Pulmonary artery endothelial cell (primary cell): ENCODE measurements at places on chromosomes 6 and 20. TPM values are rescaled to one million over a fixed set of nuclear protein-coding genes. Genes with fewer than 3 reads are reported as not detected.
A peak's percentile ranks its signal among the peaks of the same experiment; 100 is the strongest.

Gene HEY2
- 0.46 and 2.8 TPM in 2 replicates for total RNA-seq

Gene RAD21L1
- total RNA-seq: 0.14 and 0.26 TPM in 2 replicates

Gene TRIM40
- not detected in 2 replicates for total RNA-seq

Gene CTAGE9
- not detected in 2 replicates for total RNA-seq

GRCh38 chr6:130148181-130148580, 74.6 kb downstream of the SAMD3 start:
- no peak for DNase-seq

DNA sequence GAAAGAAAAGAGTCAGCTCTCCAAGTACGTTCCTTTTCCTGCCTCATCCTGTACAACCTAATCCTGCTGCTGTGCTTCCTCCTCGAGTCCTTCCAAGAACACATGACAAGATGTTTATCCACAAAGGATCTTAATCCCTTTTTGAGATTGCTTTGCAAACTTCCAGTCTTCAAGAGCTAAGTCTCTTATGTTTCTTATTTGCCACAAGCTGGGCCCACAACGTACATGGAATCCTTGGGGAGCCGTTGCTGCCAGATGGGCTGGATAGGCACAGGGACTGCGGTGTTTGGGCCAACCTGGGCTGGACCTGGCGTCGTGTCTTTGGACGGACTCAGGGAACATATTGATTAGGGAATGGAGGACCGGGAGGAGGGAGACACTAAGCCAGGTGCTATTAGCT, 79.7 kb upstream of the AFDN start:
- DNase-seq: no peak

Gene MCHR2
- total RNA-seq: not detected in 2 replicates

- DNase-seq: no peak
Observed at GRCh38 chr6:82370788-82371187, 7.2 kb downstream of the TPBG start.

DNA sequence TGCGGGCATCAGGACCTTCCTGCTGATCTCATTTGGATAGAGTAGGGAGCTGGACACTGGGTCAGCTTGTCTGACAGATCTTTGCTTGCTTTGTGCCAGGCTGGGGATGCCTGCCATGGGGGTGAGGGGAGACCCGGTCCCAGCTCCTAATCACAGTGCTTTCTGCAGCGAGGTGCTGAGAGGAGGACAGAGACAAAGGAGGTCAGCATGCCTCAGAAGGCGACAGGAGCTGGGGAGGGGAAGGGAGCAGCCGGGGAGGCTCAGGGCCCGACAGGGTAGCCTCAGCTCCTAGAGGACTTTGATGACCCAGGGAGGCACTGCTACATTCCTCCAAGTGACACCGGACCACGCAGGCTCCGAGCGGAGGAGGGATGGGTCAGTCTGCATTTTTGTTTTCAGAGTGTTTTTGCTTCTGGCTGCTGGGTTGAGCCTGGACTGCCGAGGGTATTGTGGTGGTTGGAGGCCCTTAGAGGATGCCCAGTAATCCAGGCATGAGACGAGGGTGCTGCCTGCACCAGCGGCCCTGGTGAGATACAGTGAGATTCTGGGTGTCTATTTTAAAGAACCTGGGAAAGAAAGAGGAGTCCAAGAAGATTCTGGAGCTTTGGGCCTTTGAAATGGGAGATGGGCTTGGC, 7.8 kb downstream of the RBM38 start:
- DNase-seq: no peak

Gene YTHDF1
- 25.5 and 31.8 TPM in 2 replicates for total RNA-seq

DNA sequence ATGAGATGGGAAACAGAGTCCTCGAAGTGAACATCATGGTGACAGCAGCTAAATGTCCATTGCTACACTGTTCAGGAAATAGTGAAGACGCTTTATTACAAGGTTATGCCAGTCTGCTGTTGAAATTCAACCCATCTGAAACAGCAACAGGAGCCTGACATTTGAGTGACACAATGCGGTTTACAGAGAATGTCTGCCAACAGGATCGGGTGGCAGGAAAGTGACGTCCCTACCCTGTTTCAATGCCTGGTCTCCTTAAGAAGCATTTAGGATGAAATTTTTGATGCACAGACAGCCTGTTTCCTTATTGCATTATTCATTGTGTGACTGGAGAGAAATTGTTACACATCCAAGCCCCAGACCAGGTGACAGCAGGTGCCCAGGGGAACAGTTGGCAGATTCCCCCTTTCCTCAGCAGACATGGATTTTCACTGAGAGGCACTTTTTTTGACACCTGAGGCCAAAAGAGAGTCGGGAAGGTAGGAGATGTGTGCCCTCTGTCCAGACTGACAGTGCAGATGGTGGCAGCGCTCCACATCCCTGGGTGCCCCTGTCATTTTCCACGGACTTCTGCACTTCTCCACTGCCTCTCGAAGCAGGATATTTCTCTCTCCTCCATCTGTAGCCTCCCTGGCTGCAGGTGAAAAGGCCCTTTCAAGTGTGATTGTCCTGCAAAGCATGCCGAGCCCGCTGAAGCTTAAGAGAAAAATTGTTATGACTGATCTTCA, 87.9 kb downstream of the BFSP1 start:
- DNase-seq: no peak

- no peak for DNase-seq
Observed at GRCh38 chr6:162156146-162156545, 571.4 kb downstream of the PRKN start.

DNA sequence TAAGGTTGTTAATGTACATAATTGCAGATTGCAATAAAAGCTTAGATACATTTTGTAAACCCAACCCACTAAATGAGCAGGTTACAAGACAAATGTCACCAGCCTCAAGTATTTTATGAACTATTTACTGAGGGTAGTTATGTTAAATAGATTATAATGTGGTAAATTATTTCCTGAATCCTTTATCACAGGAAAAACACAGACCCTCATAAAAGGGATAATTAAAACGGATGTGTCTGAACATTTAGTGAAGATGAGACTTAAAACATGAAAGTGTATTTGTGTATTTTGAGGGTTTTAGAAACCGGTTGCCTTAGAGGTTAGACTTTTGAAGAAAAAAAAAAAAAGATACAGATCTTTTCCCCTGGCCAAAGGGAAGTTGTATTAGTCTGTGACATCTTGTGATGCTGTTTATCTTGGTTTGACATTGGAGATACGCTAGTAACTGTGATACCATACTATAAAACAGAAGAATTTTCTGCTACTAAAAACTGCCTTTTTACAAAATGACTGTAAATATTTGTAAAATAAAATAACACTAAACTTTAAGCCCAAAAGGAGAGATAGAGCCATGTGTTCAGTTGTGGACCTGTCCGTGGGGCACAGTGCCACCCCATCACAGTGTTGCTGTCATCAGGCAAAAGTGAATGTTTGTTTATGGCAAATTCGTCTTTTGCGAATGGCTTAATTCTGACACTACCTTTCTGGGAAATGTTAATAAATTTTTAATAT, 9.7 kb downstream of the DYNLT1 start:
- DNase-seq: no peak

DNA sequence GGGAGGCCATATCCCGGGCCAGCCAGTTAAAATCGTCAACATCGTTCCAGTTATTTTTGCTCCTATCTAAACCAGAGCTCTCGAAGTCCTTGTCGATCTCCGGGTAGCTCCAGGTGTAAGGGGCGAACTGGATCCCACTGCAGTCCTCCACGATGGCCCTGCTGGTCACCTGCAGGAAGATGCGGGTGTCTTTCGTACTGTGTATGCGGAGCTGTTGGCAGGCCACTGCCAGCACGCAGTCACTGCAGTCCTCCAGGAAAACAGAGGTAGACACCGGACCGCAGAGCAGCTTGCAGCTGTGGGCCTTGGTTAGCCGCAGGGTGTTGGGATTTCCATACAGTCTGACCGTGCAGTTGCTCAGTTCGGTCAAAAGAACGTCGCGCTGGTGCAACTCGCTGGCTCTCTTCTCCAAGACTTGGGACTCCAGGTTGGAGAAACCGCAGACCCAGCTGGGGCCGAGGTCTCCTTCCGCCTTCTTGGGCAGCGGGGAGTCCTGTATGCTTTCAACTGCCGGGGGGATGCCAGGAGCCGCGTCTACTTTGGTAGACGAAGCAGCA, 742 bp downstream of the TBCC start:
- no peak for DNase-seq

Gene GCNT2
- 3.1 and 14.6 TPM in 2 replicates for total RNA-seq

Gene ILRUN
- 40.3 and 62.4 TPM in 2 replicates for total RNA-seq

GRCh38 chr20:14214046-14214445, 123.4 kb downstream of the FLRT3 start:
- DNase-seq: no peak

Gene SPEF1
- 0.13 TPM in 1 of 2 replicates, not detected in the other for total RNA-seq

DNA sequence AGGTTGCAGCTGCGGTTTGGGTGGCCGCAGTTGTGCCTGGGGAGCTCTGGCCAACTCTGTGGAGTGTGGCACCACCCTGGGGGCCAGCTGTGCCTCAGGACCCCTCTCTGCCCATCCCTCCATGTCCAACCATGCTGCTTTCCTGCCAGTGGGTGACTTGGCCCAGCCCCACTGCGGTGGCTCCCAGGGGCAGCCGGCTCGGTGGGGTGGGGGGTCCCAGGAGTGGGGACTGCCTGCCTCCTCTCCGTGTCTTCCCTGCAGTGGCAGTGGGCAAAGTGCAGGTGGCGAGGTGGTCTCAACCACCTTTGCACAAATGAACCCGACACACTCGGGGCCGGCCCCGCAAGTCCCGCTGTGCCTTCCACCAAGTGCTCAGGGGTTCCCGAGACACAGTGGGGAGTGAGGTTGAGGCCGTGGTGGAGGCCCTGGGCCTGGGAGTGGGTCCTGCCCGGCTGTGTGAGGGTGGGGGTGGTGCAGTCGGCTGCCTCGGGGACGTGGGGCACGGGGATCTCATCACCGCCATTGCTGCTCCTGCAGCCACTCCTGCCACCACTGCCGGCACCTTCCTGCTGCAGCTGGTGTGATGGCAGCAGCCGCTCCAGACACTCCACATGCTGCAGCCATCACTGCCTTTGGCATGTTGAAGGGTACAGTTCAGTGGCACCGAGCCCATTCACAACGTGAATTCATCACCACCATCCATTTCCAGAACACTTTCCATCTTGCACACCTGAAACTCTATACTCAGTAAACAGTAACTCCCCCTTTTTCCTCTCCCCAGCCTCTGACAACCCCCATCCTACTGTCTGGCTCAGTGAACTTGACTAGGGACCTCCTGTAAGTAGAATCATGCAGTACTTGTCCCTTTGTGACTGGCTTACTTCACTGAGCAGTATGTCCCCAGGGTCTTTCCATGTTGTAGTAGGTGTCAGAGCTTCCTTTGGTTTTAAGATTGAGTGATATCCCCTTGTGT, 10.7 kb upstream of the SLCO4A1 start:
- no peak for DNase-seq

- DNase-seq: peak; percentile 57
Observed at GRCh38 chr20:32155017-32155981, 45.8 kb downstream of the TM9SF4 start.
